ENCODE measurements at places on chromosomes 1 and 21.
A peak's percentile ranks its signal among the peaks of the same experiment; 100 is the strongest.

GRCh38 chr1:59556398-59556797 is 258.4 kb upstream of the HOOK1 start:
- no peak for DNase-seq

DNA sequence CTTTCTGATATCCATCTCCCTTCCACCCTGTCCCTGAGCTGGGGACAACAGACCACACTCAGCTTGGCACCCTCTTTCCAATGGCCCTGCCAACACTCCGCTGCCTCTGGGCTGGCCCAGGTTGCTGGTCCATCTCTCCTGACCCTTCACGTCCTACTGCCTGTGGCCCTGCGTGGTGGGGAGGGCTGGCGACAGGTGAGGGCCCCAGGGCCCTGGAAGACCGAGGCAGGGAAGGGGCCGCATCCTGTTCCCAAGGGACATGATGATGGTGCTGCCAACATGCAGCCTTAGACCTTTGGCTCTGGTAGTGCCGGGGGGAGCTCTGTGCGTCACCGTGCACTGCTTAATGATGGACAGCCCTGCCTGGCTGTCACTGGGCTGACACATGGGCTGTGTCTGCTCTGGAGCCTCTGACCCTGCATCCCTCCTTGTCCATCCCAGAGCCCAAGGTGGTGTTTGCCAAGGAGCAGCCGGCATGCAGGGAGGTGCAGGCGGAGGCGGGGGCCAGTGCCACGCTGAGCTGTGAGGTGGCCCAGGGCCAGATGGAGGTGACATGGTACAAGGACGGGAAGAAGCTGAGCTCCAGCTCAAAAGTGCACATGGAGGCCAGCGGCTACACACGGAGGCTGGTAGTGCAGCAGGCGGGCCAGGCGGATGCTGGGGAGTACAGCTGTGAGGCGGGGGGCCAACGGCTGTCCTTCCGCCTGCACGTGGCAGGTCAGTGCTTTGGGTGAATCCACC is 65.2 kb downstream of the OBSCN start:
- no peak for DNase-seq

- DNase-seq: peak; percentile 59
Observed at GRCh38 chr1:78676347-78676982, 26.8 kb downstream of the IFI44 start.

DNA sequence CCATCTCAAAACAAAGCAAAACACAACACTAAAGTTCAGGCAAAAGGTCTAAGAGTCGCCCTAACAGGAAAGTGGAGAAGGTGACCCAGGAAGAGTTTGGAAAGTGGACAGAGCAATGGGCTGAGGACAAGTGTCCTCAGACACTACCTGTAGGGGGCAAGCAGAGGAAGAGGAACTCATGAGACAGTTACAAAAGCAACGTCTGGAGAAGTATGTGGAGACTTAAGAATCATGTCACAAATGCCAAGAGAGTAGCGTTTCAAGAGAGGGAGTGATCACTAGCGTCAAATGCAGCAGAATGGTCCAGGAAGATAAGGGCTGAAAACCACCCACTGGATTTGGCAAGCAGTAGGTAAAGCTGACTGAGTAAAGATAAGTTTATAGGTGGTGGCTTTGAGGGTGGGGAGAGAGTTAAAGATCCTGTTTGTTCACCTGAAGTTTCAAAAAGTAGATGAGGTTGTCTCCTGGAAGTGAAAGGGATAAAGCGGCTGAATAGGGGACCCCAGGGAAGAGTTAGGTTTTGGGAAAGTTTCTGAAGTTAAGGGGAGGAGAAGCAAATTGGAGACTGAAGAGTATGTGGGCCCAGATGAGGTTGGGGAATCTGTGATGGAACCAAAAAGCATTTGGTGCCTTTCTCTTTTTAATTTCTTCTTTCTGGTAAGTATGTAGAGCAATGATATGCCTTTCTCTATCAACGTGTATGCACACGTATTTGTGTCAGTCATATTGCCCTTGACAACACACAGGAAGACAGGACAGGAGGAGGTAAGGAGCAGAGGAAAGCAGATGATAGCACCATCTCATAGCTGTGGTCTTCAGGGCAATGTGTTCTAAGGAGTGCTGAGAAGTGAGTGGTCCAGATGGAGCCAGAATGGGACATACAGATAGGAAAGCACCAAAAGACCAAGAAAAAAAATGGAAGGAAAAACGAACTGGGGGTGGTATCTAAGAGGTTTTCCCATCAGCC is 3.1 kb downstream of the BSDC1 start:
- DNase-seq: peak; percentile 28

DNA sequence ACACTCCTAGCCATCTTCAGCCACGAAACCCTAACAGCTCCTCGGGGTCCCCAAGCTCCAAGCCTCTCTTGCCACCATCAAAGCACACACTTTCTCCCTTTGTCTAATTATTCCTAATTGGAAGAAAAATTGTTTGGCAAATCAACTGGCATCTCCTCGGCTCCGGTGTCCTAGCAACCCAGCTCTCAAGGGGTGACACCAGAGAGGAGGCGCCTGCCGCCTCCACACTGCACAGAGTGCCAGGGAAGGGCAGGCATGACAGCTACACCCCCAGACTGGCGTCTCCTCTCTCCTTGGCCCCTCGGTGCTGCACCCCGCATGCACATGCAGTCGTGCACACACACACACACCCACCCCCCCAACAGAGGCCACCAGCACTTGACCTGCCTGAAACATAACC is 18.2 kb upstream of the GJB5 start:
- DNase-seq: no peak

DNA sequence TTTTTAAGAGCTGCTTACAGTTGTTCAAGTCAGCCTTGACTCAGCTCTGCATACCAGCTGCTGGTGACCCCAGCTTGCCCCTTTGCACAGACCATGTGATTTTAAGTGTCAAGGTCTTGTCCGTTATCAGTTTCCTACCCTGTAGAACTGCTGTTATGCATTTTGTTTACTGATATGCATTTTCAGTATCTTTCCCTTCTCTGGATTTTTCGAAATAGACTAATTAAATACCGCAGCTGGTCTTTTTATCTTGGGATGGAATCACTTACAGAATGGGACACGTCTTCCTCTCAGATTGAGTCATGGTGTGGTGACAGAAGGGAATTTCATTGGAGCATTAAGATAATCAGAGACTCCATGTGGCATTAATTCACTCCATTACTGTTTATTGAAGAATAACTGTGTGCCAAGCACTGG is 145.6 kb downstream of the FMN2 start:
- no peak for DNase-seq

GRCh38 chr1:111399792-111400610 is 27.5 kb downstream of the OVGP1 start:
- peak; percentile 73 for DNase-seq

DNA sequence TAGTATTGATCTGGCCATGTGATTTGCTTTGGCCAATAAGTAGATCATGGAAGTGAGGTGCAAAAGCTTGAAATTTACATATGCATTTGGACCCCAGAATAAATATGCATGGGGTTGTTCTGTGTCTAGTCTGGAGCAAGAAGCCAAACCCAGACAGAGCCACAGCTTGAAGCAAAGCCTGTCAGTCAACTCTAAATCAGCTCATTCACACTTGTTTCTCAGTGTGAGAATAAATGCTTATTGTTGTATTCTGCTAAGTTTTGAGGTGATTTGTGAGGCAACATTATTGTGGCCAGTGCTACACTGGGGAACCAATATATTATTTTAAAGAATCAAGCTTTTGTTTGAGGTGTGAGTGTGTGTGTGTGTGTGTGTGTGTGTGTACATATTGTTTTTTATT is 12.2 kb upstream of the PGLYRP3 start:
- DNase-seq: no peak

DNA sequence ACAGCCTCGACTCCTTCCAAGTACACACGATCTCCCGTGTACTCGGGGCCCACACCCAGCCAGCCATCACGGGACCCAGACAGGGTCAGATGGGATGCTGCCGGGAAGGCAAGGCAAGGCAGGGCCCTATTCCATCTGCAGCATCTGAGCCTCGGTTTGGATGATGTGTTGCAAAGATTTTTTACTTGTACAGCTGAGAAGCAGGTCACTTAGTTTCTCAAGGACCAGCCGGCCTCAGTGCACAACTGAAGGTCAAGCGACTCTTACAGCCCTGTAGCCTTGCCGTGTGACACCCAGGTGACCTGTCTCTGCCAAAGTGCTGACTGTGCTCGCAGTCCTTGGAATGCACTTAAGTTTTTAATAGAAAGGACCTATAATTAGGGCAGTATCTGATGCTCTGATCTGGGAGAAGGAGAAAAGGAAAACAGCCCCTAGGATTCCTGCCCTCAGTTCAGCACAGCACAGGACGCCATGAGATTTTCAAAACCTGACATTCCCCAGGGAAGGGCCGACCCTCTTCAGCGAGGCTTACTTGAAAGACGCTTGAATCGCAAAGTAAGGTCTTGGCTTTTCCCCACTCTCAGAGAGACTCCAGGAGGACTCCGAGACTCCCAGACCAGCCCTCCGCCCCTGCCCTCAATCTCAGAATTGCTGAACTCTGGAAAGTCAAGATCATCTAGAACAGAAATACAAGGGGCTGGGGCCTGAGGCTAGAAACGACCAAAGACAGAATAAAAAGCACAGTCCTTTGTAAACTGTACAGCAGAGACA is 1.3 kb downstream of the GPR157 start:
- DNase-seq: no peak

GRCh38 chr1:101299141-101299540 is 62.3 kb downstream of the S1PR1 start:
- no peak for DNase-seq

Data from Kasumi-1 (cell line).